ENCODE measurements at places on chromosomes 6 and 20.

GRCh38 chr6:20700375-20700774 lies 166.1 kb downstream of the CDKAL1 start:
- DNase-seq, result peak; percentile 55

DNA sequence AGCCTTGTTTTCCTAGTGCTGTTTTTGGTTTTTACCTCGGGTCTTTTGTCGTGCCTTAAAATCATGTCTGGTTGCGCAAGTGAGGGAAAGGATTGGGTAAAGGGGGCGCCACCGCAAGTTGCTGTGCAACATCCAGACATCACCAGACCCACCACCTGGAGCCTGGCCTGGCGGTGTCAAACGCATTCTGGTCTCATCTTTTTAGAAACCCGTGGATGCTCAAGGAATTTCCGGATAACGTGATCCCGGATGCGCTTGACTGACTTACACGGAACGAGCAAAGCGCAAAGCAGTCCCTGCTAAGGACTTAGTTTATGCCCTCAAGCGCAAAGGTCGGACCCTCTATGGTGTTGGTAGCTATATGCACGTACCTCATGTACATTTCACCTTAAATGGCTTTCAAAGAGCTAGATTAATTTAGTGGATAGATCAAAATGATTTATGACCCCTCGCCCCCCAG lies 105.2 kb downstream of the OR2B2 start:
- DNase-seq, result no peak

DNA sequence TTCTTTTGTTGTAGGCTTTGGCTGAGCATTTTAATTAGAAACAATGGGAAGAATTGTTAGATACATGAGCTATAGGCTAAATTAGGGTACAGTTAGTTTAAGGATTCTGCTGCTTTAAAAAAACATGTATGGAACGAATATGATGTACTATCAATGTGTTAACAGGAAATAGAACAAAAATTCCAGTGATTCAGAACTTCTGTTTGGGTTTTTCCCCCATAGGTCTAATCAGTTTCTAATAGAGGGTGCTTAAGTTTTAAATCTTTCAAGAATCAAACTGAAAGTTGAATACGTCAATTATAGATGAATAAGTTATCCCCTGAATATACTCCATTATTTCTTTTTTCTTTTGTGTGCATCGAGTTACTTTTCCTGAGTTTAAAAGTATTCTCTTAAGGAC lies 1.9 kb downstream of the TAB2 start:
- no peak for DNase-seq

DNA sequence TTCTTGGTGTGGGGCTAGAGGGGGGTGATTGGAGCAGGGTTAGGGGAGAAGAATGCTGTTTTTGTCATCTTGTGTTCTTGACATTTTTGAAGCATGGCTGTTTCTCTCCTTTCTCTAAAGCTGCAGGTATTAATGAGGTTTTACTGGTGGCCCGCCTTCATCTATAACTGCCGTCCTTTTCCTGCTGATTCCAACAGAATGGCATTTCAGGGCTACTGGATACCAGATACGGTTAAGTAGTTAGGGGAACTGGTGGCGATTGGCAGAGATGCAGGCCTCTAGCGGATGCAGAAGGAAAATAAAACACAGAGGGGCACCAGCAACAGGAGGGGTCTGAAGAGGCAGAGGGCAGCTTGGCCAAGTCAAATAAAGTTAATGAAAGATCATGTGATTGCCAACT lies 89.7 kb upstream of the EEF1E1 start:
- DNase-seq, result no peak

- DNase-seq, result no peak
Observed at GRCh38 chr6:62298745-62299392, 12.8 kb upstream of the KHDRBS2 start.

GRCh38 chr20:51420111-51420510 lies 122.4 kb downstream of the NFATC2 start:
- no peak for DNase-seq

- no peak for DNase-seq
Observed at GRCh38 chr6:55545791-55546190, 33.2 kb downstream of the HMGCLL1 start.

DNA sequence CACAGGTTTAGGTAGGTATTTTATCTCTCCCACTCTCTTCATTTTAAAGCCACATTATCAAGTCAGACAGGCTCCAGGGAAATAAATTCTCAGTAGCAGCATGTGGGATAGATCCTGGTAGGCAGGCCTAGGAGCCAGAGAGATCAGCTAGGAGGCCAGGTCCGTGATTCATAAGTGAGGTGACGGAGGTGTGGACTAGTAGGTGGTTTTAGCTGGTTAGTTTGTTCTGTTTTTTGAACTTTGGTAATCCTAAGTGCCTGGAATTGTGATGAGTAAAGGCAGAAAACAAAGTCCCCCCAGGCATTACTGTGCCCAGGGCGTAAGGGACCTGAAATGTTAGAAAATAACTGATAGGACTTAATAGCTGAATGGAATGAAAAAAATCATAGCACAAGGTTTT lies 53.6 kb upstream of the E2F3 start:
- no peak for DNase-seq

GRCh38 chr20:258963-259362 lies 1.4 kb downstream of the DEFB132 start:
- DNase-seq, result peak; percentile 25

GRCh38 chr6:7050872-7051779 lies 56.6 kb upstream of the RREB1 start:
- DNase-seq, result no peak

DNA sequence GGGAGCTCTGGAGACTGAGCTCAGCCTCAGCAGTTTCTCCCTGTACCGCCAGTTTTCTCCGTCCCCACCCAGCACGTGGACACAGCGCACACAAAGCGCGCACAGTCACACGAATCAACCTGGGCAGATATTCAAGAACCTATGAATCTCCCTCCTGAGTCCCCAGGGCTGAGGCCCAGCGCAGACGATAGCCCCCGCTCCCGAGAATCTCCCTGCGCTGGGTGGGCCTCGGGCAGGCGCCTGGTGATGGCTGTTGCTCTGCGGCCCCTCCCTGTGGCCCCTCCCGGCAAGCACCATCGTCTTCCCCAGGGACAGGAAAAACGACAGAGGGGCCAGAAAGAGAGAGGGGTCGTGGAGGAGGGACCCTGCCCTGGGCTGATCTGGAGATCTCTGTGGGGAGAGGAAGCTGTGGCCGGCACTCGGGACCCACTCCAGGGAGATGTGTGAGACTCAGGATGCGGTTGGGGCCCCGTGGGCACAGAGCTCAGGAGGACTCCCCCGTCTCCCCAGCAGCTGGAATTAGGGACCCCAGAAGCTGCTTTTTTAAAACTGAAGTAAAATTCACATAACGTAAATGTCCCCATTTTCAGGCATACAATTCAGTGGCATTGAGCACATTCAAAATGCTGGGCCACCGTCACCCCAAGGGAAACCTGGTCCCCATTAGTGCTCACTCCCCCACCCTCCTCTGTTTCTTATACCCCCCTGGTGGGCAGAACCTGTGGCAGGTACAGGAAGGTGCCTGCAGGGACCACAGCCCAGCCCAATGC lies 330.8 kb downstream of the TAF4 start:
- DNase-seq, result no peak

GRCh38 chr20:11918981-11919380 lies 1.3 kb downstream of the BTBD3 start:
- DNase-seq, result peak; percentile 95

GRCh38 chr20:55953201-55953600 lies 52.1 kb downstream of the CBLN4 start:
- DNase-seq, result no peak

DNA sequence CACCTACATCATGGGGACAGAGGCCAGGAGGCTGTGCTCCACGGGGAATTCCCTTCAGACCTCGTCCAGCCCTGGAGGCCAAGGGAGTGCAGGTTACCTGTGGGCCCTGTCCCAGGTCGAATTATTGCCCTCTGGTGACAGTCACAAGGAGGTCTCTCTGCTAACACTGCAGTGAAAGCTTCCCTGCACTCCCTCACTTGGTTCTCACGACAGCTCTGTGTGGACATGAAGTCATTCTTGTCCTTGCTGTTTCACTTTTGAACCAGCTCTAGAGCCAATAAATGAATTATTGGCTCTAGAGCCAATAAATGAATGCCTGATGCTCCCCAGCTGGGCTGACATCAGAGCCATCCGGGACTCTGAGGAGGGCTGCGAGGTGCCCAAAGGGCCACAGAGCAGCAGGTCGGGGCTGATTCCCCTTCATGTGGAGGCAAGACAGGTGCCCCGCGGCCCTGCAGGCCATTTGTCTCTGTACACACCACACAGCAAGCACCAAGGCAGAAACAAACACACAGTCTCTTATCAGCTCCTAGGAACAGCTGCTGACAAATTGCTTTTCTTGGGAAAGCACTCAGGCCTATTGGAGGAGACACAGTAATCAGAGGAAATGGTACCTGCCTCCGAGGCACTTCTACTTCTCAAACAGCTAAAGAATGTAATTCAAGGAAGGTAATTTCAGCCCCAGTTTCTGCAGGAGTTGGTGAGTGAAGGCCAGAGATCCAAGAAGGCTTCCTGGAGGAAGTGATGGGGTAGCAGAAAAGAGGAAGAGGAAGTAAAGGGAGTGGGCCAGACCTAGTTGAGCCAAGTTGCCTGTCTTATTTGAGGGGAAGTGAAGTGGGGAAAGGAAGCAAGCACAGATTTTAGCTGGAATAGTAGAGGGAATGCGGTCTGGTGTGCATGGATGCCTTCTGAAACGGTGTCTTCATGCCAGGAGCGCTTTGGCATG lies 27.5 kb upstream of the TBXT start:
- DNase-seq, result no peak

GRCh38 chr20:37390891-37391525 lies 45.1 kb downstream of the SRC start:
- DNase-seq, result no peak

- DNase-seq, result no peak
Observed at GRCh38 chr20:44649126-44649525, 2.4 kb downstream of the ADA start.

DNA sequence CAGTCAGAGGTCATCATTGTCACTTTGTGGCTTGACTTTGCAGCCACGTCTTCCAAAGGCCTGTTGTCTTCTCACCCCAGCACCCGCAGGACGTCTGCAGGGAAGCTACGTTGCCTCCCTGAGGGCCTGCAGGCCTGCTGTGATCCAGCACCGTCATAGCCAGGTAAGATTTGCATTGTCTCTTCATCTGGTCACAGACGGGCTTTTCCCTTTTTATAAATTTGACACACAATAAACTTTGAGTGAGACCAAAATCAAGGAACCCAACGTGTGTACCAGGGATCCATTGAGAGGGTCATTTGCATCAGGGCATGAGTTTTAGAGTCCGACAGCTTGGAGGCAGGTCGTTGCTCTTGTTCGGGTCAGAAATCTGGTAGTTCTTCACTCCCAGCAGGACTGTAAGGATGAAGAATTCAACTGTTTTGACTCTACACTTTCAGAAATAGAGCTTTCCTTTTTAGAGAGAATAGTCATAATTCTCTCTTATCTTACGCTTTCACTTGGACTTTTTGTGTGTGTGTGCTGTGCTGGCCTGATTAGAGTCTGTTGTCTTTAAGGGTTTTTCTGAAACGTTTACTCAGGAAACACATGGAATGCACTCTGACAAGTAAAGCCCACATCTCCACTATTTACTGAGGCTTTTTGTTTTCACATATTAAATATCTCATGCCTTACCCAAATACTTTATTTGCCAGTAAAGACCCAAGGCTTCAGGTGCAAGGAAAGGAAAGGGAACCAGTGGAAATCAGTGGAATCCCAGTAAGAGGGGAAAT lies 177.2 kb upstream of the TAB2 start:
- DNase-seq, result no peak
